ENCODE measurements at places on chromosomes 4 and X.

GRCh38 chr4:152927737-152928136 lies 8.4 kb upstream of the FHDC1 start:
- no peak for DNase-seq

- DNase-seq, result no peak
Measured at GRCh38 chr4:30616942-30617646, 103.1 kb upstream of the PCDH7 start.

GRCh38 chr4:2472187-2472586 lies 3.3 kb downstream of the RNF4 start:
- DNase-seq, result no peak

DNA sequence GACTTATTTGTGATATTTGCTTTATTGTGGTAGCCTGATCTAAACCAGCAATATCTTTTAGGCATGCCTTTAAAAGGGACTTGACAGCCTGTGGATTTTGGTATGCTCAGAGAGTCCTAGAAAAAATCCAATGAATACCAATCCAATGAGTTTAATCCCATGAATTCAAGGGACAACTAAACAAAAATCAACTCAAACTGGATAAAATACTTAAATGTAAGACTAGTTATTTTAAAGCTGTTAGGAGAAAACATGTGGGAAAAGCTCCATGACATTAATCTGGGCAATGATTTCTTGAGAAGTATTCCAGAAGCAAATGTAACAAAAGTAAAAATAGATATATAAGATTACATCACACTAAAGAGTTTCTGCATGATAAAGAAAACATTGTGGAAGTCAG lies 711.5 kb upstream of the PITX2 start:
- peak; percentile 12 for DNase-seq

DNA sequence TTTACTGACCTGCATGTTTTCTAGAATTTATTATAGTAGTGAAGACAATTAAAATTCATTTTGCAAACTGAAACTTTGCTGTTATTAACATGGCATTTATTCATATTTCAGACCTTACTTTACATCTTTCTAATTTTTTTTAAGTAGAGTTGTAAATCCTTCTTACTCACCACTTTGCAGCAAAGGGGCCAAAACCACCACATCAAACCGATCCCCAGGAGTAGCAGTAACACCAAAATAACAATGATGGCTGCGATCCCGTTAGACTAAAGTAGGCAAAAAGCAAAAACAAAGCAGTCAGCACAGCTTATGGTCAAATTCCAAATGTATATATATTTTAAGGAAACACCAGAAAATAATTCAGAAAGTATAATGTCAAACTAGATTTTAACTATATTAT lies 64.7 kb downstream of the ANTXR2 start:
- DNase-seq, result no peak

- no peak for DNase-seq
Measured at GRCh38 chr4:85955620-85956292, 404.1 kb downstream of the MAPK10 start.

- no peak for DNase-seq
Measured at GRCh38 chr4:62156205-62156604, 956.1 kb downstream of the ADGRL3 start.

Measured in AG04449 (cell line).